ENCODE measurements at places on chromosomes 3 and 15.

GRCh38 chr15:71951134-71951533 lies 140.8 kb downstream of the NR2E3 start:
- H3K27ac ChIP-seq, result no peak overlapping the region
- H3K4me3 ChIP-seq, result no peak overlapping the region
- peaks cover 3% of the 10 kb centered on the region for H3K4me1 ChIP-seq
- H3K36me3 ChIP-seq, result no peaks in the 10 kb centered on the region
- no peak for DNase-seq
- no peaks in the 10 kb centered on the region for H3K27me3 ChIP-seq

- no peaks in the 10 kb centered on the region for H3K36me3 ChIP-seq
- H3K27me3 ChIP-seq, result peaks cover 2% of the 10 kb centered on the region
- no peak for DNase-seq
- no peak overlapping the region for H3K4me3 ChIP-seq
- H3K27ac ChIP-seq, result no peak overlapping the region
Observed at GRCh38 chr3:133300102-133300501, 99.8 kb upstream of the BFSP2 start.

GRCh38 chr3:188827103-188827502 lies 344.7 kb upstream of the TPRG1 start:
- no peak overlapping the region for H3K4me3 ChIP-seq
- no peaks in the 10 kb centered on the region for H3K36me3 ChIP-seq
- H3K27ac ChIP-seq, result no peak overlapping the region
- H3K27me3 ChIP-seq, result no peaks in the 10 kb centered on the region
- H3K4me1 ChIP-seq, result peaks cover 3% of the 10 kb centered on the region

GRCh38 chr15:85141726-85142125 lies 160.1 kb downstream of the PDE8A start:
- H3K4me1 ChIP-seq, result no peaks in the 10 kb centered on the region
- no peak overlapping the region for H3K27ac ChIP-seq
- no peak for DNase-seq
- peaks cover 4% of the 10 kb centered on the region for H3K36me3 ChIP-seq

DNA sequence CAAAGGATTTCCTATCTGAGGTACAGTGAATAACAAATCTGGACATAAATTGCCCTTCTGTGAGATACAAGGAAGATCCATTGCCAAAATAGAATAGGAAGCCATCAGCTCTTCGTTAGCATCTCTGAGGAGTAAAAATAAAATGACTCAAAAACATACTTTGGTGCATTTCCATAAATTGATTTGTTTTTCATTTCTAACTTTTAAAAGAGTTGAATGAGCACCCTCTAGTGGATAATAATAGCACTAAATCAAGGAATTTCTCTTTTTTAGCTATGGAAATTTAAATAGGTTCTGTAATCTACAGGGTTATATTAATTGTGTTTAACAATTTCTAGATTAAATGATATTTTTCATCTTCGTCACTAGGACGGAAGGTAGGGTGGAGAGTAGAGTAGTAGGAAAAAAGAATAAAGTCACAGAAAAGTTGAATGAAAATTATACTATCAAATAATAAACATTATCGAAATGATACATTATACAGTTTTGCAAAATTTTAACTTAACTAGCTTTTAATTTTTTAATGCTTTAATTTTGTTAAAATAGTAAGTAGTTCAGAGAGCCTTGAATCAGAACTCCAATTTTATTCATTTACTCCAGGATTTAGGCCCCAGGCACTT lies 6.4 kb downstream of the NSUN3 start:
- H3K27me3 ChIP-seq, result no peaks in the 10 kb centered on the region
- peaks cover 69% of the 10 kb centered on the region for H3K36me3 ChIP-seq
- no peak overlapping the region for H3K4me3 ChIP-seq
- H3K27ac ChIP-seq, result no peak overlapping the region
- DNase-seq, result no peak

DNA sequence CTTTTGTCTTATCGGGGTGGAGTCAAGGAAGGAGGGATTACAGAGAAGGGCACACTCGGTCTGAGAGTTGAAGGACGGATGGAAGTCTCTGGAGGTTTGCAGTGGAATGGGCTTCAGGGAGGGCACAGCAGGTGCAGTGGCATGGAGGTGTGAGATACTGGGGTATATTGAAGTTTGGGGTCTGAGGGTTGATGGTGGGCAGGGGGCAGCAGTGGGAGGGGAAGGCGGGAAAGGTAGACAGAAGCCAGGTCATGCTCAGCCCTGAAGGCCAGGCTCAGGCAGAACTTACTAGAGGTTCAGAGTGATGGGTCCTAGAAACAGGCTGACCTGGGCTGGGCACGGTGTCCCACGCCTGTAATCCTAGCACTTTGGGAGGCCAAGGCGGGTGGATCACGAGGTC lies 52.7 kb downstream of the HRH1 start:
- H3K27ac ChIP-seq, result no peak overlapping the region
- peaks cover 5% of the 10 kb centered on the region for H3K4me1 ChIP-seq
- DNase-seq, result no peak
- H3K27me3 ChIP-seq, result peaks cover 28% of the 10 kb centered on the region
- H3K4me3 ChIP-seq, result no peak overlapping the region

DNA sequence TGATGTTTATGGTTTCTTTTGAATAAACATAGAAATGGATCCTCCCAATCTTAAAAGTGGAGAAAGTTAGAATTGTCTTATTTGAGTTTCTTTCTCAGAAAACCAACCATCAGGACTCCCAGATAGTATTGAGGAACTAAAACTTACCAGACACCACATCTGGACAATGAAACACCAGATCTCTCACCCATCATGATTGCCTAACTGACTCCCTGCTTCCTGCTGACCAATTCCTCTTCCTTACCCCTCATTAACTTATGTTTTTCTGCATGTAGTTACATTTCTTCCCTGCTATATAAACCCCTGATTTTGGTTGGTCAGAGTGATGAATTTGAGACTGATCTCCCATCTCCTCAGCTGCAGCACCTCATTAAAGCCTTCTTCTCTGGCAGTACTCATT lies 242.0 kb upstream of the SETMAR start:
- H3K4me3 ChIP-seq, result no peak overlapping the region
- no peaks in the 10 kb centered on the region for H3K36me3 ChIP-seq
- peaks cover 5% of the 10 kb centered on the region for H3K4me1 ChIP-seq
- H3K27me3 ChIP-seq, result no peaks in the 10 kb centered on the region
- DNase-seq, result no peak

DNA sequence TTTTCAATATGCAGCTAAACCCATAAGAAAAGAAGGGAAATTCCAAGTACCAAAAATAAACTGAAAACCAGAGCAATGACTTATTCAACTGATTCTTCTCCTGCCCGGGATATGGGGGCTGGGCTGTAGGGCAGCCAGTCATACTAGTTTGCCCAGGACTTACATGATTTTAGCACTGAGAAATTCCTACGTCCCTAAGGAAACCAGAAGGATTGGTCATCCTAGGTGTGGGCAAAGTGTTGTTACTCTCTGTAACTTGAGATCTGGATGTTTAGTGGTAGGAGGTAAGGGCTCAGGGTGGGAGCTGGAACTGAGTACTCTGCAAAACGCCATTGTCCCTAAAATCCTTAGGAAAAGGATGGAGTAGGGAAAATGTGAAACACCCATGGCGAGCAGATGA lies 1.2 kb upstream of the DAZL start:
- peaks cover 11% of the 10 kb centered on the region for H3K27me3 ChIP-seq
- DNase-seq, result no peak
- H3K27ac ChIP-seq, result no peak overlapping the region
- H3K36me3 ChIP-seq, result no peaks in the 10 kb centered on the region
- no peaks in the 10 kb centered on the region for H3K4me1 ChIP-seq
- no peak overlapping the region for H3K4me3 ChIP-seq

- H3K4me3 ChIP-seq, result no peak overlapping the region
- no peaks in the 10 kb centered on the region for H3K4me1 ChIP-seq
- no peak overlapping the region for H3K27ac ChIP-seq
- no peak for DNase-seq
- no peaks in the 10 kb centered on the region for H3K36me3 ChIP-seq
Observed at GRCh38 chr15:84099181-84099580, 136.4 kb upstream of the GOLGA6L4 start.

DNA sequence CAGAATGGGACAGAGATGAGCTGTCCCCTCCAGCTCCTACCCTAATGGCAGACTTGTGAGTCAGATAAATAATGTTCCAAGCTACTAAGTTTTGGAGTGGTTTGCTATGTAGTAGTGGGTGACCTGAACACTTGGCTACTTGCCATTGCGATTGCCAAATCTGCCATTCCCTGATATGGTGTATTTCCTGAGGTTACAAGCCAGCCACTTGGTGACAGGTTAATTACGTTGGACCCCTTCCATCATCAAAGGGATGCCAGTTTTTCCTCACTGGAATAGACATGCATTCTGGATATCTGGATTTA lies 33.6 kb downstream of the MORF4L1 start:
- no peak overlapping the region for H3K27ac ChIP-seq
- peaks cover 27% of the 10 kb centered on the region for H3K4me1 ChIP-seq
- no peaks in the 10 kb centered on the region for H3K27me3 ChIP-seq
- no peak for DNase-seq
- H3K36me3 ChIP-seq, result peaks cover 77% of the 10 kb centered on the region

- H3K27ac ChIP-seq, result no peak overlapping the region
- no peak overlapping the region for H3K4me3 ChIP-seq
- no peaks in the 10 kb centered on the region for H3K4me1 ChIP-seq
Observed at GRCh38 chr3:168988853-168989252, 674.7 kb downstream of the MECOM start.

- no peak overlapping the region for H3K27ac ChIP-seq
- H3K4me1 ChIP-seq, result no peaks in the 10 kb centered on the region
- H3K36me3 ChIP-seq, result no peaks in the 10 kb centered on the region
Observed at GRCh38 chr3:99418209-99418635, 220.2 kb upstream of the COL8A1 start.

DNA sequence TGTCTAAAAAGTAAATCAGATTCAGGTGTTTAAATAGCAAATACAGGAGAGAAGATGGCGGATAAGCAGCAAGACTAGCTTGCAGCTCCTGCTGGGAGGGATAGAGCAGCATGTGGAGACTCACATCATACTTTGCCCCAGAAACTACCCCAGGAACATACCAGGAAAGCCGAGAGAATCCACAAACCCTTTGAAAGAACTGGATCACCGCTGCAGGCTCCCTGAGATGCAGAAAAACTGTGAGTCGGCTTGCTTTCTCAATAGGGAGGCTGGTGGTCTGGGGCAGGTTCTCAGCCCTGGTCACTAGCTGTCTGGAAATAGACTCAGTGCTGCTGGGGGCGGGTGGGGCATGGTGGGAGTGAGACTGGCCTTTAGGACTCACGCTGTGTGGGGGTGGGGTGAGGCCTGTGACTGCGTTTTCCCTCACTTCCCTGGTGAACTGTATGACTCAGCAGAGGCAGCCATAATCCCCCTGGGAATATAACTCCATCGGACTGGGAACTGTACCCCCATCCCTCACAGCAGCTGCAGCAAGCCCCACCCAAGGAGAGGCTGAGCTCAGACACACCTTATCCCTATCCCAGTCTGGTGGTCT lies 142.8 kb downstream of the CNTN6 start:
- no peaks in the 10 kb centered on the region for H3K4me1 ChIP-seq
- H3K27me3 ChIP-seq, result no peaks in the 10 kb centered on the region
- DNase-seq, result no peak
- H3K36me3 ChIP-seq, result no peaks in the 10 kb centered on the region

DNA sequence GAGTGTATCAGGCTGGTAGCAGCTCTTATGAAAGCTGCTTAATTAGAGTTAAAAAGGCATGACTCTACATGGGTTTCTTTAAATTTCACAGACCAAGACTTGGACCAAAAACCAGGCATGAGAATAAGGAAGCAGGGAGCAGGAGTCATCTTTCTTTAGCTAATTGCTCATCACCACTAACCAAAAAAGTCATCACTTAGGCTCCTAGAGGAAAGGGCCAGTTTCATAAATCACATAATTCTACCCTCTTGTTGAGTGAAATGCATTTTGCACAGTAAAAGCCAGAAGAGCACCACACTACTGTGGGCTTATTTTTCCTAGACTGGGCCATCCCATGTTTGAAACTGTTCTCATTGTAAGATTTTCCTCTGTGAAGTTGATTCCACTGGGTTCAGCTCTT lies 175.6 kb downstream of the GREM1 start:
- peaks cover 4% of the 10 kb centered on the region for H3K27me3 ChIP-seq
- H3K4me1 ChIP-seq, result no peaks in the 10 kb centered on the region
- no peak for DNase-seq
- no peak overlapping the region for H3K27ac ChIP-seq
- H3K36me3 ChIP-seq, result no peaks in the 10 kb centered on the region

GRCh38 chr3:186038360-186038759 lies 70.5 kb downstream of the ETV5 start:
- no peak for DNase-seq
- H3K36me3 ChIP-seq, result no peaks in the 10 kb centered on the region
- no peaks in the 10 kb centered on the region for H3K4me1 ChIP-seq
- no peak overlapping the region for H3K4me3 ChIP-seq
- H3K27me3 ChIP-seq, result peaks cover 31% of the 10 kb centered on the region

- no peak overlapping the region for H3K4me3 ChIP-seq
- H3K4me1 ChIP-seq, result no peaks in the 10 kb centered on the region
- H3K36me3 ChIP-seq, result no peaks in the 10 kb centered on the region
Observed at GRCh38 chr3:70464876-70465275, 152.4 kb upstream of the MDFIC2 start.

GRCh38 chr3:4948395-4948794 lies 30.8 kb upstream of the BHLHE40 start:
- peaks cover 2% of the 10 kb centered on the region for H3K27me3 ChIP-seq
- no peak overlapping the region for H3K27ac ChIP-seq
- H3K4me1 ChIP-seq, result peaks cover 2% of the 10 kb centered on the region
- no peaks in the 10 kb centered on the region for H3K36me3 ChIP-seq

- peaks cover 3% of the 10 kb centered on the region for H3K36me3 ChIP-seq
- H3K27me3 ChIP-seq, result peaks cover 45% of the 10 kb centered on the region
- H3K27ac ChIP-seq, result no peak overlapping the region
- no peak overlapping the region for H3K4me3 ChIP-seq
Observed at GRCh38 chr3:61564395-61565059, 3.2 kb downstream of the PTPRG start.

- H3K27me3 ChIP-seq, result peaks cover 40% of the 10 kb centered on the region
- H3K4me1 ChIP-seq, result peaks cover 1% of the 10 kb centered on the region
- H3K36me3 ChIP-seq, result no peaks in the 10 kb centered on the region
Observed at GRCh38 chr3:50531201-50531600, 27.8 kb upstream of the CACNA2D2 start.

GRCh38 chr15:79898369-79898768 lies 1.6 kb upstream of the MTHFS start:
- no peak for DNase-seq
- H3K4me3 ChIP-seq, result no peak overlapping the region
- H3K36me3 ChIP-seq, result peaks cover 38% of the 10 kb centered on the region
- no peaks in the 10 kb centered on the region for H3K27me3 ChIP-seq
- peak overlapping the region; percentile 56 for H3K27ac ChIP-seq

DNA sequence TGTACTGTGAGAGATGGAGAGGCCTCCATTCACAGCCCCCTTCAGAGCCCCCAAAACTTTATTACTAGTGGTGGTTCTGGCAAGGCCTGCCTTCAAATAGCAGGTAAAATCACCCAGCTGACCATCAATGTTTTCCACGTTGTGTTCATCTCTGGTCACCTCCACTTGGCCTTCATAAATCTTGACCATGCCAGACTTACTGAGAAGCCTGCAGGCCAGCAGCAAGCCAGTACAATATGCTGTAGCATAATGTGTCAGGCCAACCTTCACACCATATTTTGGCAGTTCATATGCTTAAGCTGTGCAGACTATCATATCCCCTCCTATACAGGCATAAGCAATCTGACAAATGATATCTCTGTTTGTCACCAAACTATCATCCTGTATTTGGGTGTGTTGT lies 62.1 kb downstream of the ZNF621 start:
- no peaks in the 10 kb centered on the region for H3K4me1 ChIP-seq
- no peak for DNase-seq
- H3K27ac ChIP-seq, result no peak overlapping the region
- peaks cover 10% of the 10 kb centered on the region for H3K27me3 ChIP-seq
- H3K36me3 ChIP-seq, result no peaks in the 10 kb centered on the region
